Breast epithelium (tissue), 4 donors: ENCODE measurements at places on chromosomes 7 and 10. TPM values are rescaled to one million over a fixed set of nuclear protein-coding genes. Genes with fewer than 3 reads are reported as not detected.

GRCh38 chr10:132563485-132564248 is 26.1 kb downstream of the INPP5A start:
- no peak for DNase-seq

- no peak for DNase-seq
Measured at GRCh38 chr10:685613-686012, 3.9 kb downstream of the DIP2C start.

HIPK2 gene
- 31.8 TPM for total RNA-seq

GRCh38 chr10:218798-219197 is 83.5 kb downstream of the ZMYND11 start:
- no peak for DNase-seq

DNA sequence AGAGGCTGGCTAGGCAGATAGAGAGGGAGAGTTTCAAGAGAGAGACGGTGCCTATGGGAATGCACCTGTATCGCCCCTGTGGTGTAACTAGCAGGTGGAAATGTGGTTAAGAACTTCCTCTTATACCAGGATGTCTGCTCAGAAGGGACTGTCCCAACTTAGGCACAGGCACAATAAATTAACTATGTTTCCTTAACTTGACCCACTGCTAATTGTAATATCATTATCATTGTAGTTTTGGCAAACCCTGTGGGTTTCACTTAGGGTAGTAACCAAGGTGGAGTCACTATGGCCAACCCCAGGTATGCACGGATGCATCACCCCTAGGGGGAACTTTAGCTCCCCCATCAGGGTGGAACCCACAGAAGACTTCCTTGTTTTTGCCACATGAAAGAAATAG is 455.7 kb downstream of the DGKB start:
- DNase-seq, result no peak

GRCh38 chr7:146106319-146106718 is 10.3 kb upstream of the CNTNAP2 start:
- no peak for DNase-seq

GRCh38 chr7:50584793-50585408 is 19.7 kb upstream of the DDC start:
- no peak for DNase-seq

DNA sequence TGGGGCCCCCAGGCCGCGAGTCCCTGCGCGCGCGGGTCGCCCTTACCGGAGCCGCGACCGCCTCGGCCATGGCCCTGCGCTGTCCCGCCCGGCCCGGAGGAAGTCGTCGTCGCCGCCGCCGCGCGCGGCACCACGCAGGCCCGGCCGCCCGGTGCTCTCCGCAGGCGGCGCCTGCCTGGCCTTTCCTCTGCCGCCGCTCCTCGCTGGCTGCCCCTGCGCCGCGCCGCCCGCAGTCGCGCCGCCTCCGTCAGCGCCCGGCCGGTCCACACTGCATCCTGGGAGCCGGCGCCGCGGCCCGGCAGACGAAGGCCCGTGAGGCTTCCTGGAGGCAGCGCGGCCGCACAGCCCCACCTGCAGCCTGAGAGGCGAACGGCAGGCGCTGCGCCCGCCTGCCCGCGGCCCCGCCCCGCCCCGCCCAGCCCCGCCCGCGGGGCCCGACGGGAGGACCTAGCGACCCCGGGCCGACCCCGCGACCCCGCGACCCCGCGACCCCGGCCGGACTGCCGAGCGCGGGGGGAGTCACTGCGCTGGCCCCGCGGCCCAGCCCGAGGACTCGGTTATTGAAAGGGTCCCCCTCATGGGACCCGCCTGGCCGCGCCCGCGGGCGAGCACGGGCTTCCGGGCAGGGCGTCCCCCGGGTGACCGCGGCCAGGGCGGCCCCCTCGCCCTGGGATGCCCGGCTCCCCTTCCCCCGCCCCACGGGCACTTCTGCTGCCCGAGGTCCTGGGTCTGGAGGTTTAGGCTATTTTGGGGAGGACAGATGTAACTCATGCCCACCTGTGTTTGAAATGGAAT is at the start of gene ZNF746:
ZNF746 (minus strand) TSS at position 343 of the 795 bp plus-strand sequence; CDS start at position 70, 273 bp downstream.
- no peak for DNase-seq

DNA sequence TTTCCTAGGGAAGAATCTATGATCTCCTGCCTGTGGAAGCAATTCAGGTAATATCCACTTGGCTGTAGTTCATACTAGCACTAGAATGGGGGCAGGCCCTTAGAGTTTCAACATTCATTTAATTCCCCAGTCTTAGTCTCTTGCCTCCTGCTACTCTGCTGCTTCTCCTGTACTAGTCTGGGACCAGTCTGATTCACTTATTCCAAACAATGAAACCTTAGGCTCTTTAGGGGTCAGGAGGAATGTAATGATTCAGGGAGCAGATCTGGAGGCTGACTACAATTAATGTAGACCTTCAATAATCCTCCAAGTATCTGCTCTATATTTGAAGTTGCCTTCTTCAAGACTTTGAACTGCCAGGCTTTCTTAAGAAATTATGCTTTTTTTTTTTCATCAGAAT is 101.8 kb downstream of the GNAT3 start:
- DNase-seq, result no peak

DNA sequence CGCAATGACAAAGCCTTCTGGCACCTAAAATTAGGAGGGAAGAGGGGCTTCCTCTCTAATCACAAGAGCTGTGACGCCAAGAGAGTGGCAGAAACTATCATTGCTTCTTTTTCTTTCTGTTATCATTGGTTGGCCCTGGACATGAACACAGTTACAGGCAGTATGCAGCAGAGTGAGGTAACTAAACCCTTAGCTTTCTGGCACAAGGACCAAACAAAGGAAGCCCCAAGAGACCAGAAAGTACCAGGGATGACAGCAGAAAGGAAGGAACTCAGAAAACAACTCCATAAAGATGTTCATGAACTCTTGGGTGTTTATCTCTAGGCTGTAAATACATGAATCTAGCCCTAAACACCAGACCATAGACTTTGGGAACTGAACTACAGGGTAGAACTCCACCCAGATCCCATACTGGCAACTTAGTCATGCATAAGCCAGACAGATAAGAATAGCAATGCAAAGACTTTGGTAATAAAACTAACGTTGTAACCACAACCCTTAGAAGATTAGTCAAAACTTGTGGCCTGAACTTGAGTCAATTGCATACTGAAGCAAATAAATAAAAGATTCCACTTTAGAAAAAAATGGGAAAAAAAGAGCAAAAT is 195.7 kb upstream of the PTN start:
- no peak for DNase-seq

- DNase-seq, result no peak
Measured at GRCh38 chr7:142689439-142690120, 59.7 kb upstream of the PRSS1 start.

DNAJC12 gene
- total RNA-seq, result 0.96 TPM

DNA sequence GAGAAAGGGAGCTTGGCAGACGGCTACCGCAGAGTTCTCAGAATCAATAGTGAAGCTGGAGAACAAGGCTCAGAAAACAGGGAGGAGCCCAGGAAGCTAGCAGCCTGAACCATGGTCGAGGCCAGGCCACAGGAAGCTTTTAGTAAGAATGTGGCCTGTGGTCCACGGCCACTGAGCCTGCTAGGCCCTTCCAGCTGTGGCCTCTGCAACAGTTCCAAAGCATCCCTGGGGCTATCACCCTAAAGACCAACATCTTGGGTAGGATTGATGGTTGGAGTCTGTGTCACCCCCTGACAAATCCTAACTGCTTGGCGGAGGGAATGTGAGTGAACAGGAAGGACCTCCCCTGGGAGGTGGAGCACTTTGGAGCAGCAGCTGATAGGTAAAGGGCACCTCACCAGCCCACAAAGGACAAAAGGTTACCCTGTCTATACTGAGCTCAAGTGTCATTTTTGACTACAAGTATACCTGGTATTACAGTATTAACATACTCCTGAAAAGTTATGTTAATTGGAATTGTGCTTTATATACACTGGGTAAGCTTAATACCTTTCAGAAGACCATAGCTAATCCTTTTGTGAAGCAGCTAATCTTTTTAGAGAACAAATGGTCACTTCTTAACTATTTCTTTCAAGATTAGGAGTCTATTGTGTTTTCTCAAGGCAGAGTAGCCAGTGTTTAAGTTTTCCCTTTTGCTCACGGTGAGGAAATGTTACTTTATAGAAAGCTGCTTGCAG is 18.7 kb downstream of the PTPRE start:
- no peak for DNase-seq

- DNase-seq, result no peak
Measured at GRCh38 chr7:35749556-35749955, 51.3 kb upstream of the SEPTIN7 start.

GBF1 gene
- total RNA-seq, result 32.1 TPM

- no peak for DNase-seq
Measured at GRCh38 chr10:125093199-125093973, 67.0 kb downstream of the CTBP2 start.

SMARCD3 gene
- total RNA-seq, result 43.5 TPM

DNA sequence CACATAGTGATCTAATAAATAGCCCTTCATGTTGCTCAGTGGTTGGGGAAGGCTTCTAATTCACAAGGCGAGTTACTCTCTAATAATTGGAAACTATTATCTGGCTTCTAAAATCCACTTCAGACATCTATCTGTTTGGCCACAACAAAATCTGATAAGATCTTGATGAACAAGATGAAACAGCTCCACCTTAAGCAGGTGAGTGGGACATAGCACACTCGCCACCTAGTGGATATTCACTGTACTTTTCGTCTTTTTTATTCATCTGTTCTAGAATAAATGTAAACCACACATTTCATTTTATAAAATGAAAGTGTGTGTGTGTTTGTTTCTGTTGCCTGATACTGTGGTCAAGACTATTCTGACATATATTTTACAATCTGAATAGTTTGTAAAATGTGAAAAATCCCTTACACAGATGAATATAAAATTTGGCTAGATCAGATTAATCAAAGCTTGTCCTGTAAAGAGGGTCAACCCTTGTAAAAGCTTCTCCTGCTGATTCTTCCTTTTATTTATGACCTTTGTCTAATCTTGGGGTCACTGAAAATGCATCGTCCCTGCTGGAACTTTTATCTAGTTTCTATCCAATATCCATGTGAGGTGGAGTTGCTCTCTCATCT is 26.5 kb upstream of the CNTNAP2 start:
- DNase-seq, result no peak

AKR1C2 gene
- 259 TPM for total RNA-seq

GRCh38 chr7:43179393-43179792 is 66.9 kb downstream of the HECW1 start:
- no peak for DNase-seq

ZNF775 gene
- total RNA-seq, result 1.9 TPM

- no peak for DNase-seq
Measured at GRCh38 chr7:6579446-6579845, 2.2 kb downstream of the ZDHHC4 start.

GRCh38 chr7:152528612-152529011 is 92.8 kb upstream of the KMT2C start:
- DNase-seq, result no peak

DNA sequence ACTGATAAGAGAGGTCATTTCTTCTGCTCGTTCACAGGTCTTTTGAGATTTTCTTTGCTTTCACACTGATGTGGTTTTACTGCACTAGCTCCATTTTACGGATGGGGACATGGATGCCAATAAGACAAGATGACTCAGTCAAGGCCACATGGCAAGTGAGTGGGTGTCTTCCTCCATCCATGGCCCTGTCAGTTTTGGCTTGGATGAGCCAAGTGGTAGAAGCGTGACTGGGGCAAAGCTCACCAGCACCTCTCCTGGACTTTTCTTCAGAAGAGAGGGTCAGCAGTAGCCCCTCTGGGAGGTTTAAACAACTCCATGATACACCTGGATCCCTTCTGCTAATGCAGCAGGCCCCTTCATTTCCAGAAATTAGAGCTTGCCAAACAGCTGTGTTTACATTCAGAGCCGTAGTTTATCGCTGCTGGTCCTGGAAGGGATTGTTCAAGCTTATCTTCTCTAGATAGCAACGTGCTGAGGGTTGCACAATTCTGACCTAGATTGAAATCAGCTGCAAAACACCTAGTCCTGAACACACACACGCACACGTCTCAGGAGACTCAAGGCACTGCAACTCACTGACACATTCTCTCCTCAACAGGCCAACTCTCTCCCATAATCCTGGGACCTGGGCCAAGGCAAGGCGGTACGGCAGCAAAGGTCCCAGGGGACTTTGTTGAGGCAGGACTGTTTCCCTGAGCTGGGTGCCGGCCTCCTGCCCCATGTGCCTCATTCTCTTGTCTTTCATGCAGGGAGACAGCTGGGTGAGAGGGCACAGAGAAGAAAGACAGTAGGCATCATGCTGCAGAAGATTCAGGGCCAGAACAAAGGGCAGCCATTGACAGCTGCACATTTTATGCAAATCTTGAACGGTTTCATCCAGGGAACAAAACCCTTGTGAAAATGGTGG is 14.2 kb upstream of the PDCD4 start:
- DNase-seq, result no peak

RARRES2 gene
- 297 TPM for total RNA-seq

GRCh38 chr7:87058744-87059524 is 520 bp downstream of the ELAPOR2 start:
- DNase-seq, result peak; percentile 54

- DNase-seq, result no peak
Measured at GRCh38 chr7:135215698-135216097, 4.4 kb upstream of the WDR91 start.

DNA sequence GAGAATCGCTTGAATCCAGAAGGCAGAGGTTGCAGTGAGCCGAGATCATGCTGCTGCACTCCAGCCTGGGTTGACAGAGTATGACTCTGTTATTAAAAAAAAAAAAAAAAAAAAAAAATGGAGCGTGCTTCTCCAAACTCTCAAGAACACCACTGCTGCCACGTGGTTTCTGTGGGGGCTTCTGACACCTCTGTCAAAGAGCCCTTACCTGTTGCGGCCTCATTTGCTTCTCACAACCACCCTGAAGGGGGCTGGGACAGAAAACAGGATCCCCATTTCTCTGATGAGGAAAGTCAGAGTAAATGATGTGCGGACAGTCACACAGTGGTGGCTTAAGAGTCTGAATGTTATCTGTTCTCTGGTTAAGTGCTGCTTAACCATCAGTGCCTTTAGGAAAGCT is 95.3 kb downstream of the RNF216 start:
- no peak for DNase-seq

TSPAN12 gene
- 11.3 TPM for total RNA-seq

PNLIPRP1 gene
- not detected for total RNA-seq

DNA sequence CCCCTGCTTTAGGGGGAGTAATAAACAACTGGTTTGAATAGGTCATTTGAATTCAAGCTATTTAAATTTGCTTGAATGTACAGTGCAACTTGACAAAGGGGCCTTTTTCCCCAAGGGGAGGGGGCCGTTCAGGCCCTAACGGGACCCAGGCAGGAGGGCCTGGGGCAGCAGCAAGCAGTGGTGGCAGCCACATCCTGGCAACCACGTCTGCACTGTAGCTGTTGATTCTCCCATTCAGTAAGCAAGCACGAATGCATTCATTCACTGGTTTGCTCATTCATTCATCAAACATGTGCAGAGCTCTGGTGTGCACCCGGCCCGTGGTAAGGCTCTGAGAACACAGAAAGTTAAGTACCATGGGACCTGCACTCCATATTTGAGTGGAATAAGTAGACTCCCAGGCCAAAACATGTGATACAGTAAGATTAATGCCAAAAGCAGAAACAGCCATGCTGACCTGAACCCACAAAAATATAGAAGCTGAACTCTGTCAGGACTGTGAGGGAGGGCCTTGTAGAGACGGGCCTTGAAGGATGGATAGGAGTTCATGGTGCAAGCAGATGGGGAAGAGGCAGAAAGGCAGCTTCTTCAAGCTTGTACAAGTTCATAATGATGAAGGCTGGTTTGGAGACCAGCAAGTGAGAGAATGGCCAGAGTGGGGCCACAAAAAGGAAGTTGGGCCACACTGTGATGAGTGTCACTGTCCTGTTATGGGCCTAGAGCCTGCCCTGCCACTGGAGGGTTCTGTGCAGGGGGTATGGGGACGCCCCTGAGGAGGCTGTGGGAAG is 29.3 kb upstream of the C10orf53 start:
- DNase-seq, result no peak
